ENCODE measurements at places on chromosomes 4 and X. TPM values are rescaled to one million over a fixed set of nuclear protein-coding genes. Genes with fewer than 3 reads are reported as not detected.

GPC3 gene
- total RNA-seq: 28.2 TPM

GRCh38 chr4:138235419-138235952 lies 6.7 kb downstream of the SLC7A11 start:
- no peak overlapping the region for H3K27ac ChIP-seq
- no peak overlapping the region for H3K4me3 ChIP-seq
- H3K36me3 ChIP-seq: no peaks in the 10 kb centered on the region

PDLIM3 gene
- total RNA-seq: 243 TPM

EDA gene
- total RNA-seq: 27.0 TPM

CHST7 gene
- 18.8 TPM for total RNA-seq

- no peak overlapping the region for H3K27ac ChIP-seq
- no peak overlapping the region for H3K4me3 ChIP-seq
- no peaks in the 10 kb centered on the region for H3K36me3 ChIP-seq
- peaks cover 4% of the 10 kb centered on the region for H3K4me1 ChIP-seq
Observed at GRCh38 chr4:139779691-139780090, 114.1 kb downstream of the MGST2 start.

FAM184B gene
- not detected for total RNA-seq

GRCh38 chr4:75025431-75025830 lies 92.5 kb downstream of the PARM1 start:
- no peaks in the 10 kb centered on the region for H3K36me3 ChIP-seq
- DNase-seq: no peak
- H3K27ac ChIP-seq: peak overlapping the region; percentile 93
- no peak overlapping the region for H3K4me3 ChIP-seq

DNA sequence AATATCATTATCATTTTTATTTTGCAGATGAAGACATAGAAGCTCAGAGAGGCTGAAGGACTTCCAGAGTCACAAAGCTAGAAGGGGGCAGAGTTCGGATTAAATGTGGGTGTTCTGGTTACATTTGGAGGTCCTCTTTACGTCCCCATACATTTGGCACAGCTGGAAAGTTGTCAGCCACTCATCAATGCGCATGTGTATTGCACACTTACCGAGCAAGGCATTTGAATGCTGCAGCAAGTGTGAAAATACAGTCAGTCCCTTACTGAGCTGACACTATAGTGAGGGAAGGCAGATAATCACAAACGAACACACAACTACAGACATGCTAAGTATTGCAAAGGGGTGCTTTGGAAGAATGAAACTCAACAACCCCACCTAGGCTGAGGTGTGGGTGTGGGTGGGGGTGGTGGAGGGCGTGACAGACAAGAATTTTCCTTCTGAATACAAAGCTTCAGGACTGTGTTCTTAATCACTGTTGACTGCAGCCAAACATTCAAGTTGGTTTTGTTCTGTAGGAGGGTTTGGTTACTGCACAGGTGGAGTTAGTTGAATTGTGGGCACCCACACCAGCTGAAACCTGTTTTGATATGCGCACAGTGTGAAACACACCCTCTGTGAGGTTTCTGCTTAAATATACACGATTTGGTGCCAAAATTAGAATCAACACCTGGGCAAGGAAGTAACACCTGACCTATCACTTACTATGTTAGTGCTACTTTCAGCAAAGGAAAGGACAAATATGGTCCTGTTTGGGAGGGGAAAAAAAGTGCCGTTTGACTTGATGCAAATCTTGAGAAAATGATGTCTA lies 72.4 kb downstream of the COQ2 start:
- peaks cover 7% of the 10 kb centered on the region for H3K4me1 ChIP-seq
- no peaks in the 10 kb centered on the region for H3K27me3 ChIP-seq
- H3K27ac ChIP-seq: peak overlapping the region; percentile 69

- no peak overlapping the region for H3K4me3 ChIP-seq
- no peaks in the 10 kb centered on the region for H3K27me3 ChIP-seq
- H3K36me3 ChIP-seq: no peaks in the 10 kb centered on the region
- H3K27ac ChIP-seq: no peak overlapping the region
Observed at GRCh38 chr4:138964716-138965426, 50.7 kb upstream of the NOCT start.

TMPRSS11D gene
- total RNA-seq: not detected

DNA sequence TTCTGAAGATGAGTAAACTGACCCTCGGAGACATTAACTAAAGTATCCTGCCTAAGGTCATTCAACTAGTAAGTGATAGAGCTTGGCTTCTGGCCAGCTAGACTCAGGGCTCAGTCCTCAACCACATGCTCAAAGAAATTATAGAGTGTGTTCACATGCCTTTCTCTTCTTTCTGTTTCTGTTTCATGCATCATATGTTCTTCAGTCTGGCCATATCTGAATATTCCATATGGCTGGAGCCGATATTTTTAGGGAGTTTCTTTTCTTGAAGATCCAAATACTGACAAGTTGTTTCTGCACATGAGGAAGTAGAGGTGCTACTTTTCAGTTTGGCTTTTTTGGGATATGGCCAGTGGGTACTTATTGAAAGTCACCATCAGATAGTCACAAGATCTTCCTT lies 44.9 kb downstream of the MMRN1 start:
- no peak overlapping the region for H3K27ac ChIP-seq
- H3K27me3 ChIP-seq: no peaks in the 10 kb centered on the region
- no peaks in the 10 kb centered on the region for H3K4me1 ChIP-seq
- no peaks in the 10 kb centered on the region for H3K36me3 ChIP-seq
- no peak overlapping the region for H3K4me3 ChIP-seq

Data from thyroid gland (tissue), 4 donors.